ENCODE measurements at places on chromosomes 7 and 10.

DNA sequence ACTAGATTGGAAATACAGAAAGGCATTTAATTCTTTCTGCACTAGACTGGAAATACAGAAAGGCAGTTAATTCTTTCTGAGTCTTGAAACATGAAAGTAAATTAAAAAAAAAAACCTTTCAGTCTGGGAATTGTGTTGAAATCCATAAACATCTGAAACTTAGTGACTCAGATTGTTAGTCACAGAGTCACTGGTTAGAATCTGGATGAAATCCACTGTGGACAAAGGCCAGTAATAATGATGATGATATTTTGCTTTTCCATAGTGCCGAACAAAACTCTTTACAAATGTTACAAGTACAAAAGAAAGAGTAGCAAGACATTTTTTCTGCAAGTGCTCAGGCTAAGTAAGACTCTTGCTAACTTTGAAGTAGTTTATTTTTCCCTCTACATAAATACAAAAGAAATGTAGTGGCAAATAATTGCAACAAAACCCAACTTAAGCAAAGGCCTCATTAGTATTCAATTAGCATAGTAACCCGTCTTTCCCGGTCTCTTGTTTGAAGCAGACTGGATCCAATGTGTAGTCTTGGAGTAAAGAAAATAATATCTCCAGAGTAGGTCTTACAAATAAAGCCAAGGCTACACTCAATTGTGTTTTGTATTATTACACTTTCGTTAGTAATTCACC, 5.8 kb upstream of the PRTFDC1 start:
- DNase-seq: no peak

DNA sequence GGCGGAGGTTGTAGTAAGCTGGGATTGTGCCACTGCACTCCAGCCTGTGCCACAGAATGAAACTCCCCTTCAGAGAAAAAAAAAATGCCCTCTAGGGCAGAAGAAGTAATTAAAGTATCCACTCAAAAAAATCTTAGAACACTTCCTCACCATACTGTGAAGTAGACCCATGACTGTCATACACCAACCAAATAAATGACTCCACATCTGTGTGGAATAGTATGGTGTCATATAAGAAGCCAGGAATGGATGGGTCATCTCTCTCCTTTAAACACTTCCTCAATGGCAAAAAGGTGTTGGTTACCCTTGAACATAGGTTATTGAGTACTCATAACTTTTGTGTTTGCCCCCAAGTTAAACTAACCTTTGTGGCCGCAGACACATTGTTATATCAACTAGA, 48.1 kb upstream of the PCGF5 start:
- no peak for DNase-seq

DNA sequence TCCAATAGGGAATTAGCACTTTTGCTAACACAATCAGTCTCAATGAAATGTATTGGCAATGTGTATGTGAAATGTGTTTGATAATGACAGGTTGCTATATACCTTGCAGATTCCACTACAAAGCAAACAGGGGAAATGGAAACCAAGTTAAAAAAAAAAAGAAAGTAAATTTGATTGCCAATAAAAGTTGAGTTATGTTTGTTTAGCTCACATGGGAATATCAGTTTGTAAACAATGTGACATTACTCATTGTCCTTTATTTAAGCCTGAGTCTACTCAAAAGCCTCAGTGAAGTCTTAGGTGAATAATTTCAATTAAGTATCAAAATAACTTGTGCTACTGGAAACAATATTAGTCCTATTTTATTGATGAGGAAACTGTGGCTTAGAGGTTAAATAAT, 285.2 kb downstream of the CACNA2D1 start:
- DNase-seq: no peak

DNA sequence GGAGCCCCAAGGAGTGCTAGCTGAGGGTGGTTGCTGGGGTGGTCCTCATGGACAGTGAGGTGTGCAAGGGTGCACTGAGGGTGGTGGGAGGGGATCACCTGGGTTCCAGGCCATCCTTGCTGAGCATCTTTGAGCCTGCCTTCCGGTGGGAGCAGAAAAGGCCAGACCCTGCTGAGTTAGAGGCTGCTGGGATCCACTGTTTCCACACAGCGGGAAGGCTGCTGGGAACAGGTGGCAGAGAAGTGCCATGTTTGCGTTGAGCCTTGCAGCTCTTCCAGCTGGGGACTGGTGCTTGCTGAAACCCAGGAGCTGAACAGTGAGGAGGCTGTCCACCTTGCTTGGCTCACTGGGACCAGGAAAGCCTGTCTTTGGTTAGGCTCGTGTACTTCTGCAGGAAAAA, 34.9 kb downstream of the PRF1 start:
- DNase-seq: no peak

DNA sequence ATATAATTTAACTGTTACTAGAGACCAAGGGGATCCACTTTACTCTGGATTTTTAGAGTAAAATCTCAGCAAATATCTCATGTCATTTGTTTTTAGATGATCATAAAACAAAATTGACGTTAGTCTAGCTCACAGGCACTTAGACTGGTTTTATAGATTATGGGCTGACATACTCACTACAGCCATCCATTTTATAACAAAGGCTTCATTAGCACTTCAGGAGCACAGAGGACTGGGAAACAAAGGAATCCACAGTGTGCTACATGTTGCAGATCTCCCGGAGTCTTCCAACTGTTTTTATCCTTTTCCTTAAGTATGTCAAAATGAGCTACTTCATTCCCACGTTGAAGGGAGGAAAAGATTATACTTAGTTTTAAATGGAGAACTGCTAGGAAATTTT, 15.9 kb upstream of the SCRN1 start:
- peak; percentile 40 for DNase-seq

DNA sequence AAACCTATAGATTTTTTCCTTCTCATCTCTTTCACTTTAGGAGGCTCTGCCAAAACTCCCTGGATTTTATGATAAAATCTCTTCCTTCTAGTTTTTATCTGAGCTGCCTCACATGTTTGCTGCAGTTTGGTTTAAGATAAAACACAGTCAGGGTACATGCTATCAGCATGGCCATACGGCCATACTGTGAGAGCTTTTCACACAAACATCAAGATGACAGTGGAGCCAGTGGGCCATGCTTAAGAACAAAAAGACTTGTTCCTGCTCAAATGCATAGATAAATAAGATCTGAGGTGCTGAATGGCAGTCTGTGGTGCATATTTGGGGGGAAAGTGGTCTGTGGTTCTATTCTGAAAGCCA, 91.0 kb downstream of the ELMO1 start:
- DNase-seq: no peak

GRCh38 chr7:46165276-46165675, 244.2 kb upstream of the IGFBP3 start:
- DNase-seq: no peak

- peak; percentile 41 for DNase-seq
Measured at GRCh38 chr7:43456200-43456599, 126.7 kb upstream of the STK17A start.

- peak; percentile 67 for DNase-seq
Measured at GRCh38 chr7:1474736-1475135, 15.5 kb upstream of the MICALL2 start.

GRCh38 chr7:128360359-128360678, 1.2 kb downstream of the PRRT4 start:
- DNase-seq: no peak

DNA sequence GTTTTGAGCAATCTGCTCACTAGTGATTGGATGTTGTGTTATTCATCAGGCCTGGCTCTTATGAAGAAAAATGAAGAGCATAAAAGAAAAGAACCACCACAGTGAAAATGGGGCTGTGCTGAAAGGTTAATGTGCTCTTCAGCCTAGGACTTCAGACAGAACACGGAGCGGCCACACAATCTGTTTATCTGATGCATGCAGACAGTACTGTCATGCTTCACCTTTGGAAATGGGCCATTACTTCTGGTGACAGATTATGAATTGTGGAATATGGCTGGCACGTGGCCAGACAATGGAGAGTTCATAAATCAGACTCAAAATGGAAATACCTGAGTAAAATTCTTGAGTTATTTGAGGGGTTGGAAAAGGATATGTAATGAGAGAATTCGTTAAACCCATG, 86.0 kb upstream of the NOBOX start:
- no peak for DNase-seq

GRCh38 chr10:83991986-83992753, 147.1 kb upstream of the GHITM start:
- peak; percentile 31 for DNase-seq

GRCh38 chr10:70779088-70779487, 6.1 kb downstream of the TBATA start:
- DNase-seq: no peak

- DNase-seq: no peak
Measured at GRCh38 chr10:58585435-58585834, 72.8 kb downstream of the BICC1 start.

GRCh38 chr10:91589015-91589657, 43.7 kb downstream of the PPP1R3C start:
- DNase-seq: no peak

DNA sequence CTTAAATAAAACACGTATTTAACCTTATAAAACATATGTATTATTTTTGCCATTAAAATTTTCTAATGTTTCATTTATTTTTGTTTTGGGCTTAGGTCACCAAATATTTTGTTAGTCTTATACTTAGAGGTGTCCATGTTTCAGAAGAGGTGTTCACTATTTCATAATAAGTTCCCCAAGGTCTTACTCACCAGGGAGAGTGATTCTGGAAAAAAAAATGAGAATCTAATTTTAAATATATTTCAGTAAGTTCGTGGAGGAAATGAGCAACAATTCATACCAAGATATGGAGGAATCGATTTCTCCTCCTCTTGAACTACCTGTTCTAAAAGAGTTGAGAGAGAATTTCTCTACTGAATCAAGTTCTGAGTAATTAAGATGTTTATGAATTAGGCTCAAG, 271.6 kb upstream of the SLC26A5 start:
- DNase-seq: no peak

GRCh38 chr7:155682484-155682883, 38.0 kb downstream of the RBM33 start:
- no peak for DNase-seq

DNA sequence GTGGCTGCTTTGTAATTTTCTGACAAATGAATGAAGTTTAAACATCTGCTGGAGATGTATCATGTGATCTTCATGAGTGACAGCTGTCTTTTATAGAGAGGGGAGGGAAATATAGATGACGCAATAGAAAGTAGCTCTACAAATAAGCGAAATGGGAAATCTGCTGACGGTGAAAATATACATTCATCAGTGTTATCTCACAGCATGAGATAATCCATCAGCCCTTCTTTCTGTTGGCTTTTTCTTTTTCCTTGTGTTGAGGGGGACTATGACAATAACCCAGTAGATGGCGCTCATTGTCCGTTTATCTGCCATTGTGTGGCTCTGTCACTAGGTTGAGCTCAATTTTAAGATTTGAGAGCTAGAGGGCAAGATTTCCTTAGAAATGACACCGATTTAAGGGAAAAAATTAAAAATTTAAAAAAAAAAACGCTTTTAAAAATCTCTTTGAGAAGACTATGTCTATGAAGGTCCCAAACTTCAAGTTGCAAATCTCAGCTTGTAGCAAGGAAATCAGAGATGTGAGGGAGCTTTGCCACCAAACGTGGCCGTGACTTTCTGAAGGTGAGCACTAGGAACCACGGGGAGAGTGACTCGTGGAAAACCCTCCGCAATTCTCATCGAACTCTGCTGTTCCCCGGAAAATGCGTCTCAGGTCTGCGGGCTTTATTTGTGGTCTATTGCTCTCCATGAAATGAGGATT, 114.6 kb upstream of the SFMBT2 start:
- peak; percentile 82 for DNase-seq

GRCh38 chr10:24214762-24215161, 5.8 kb downstream of the KIAA1217 start:
- DNase-seq: no peak

DNA sequence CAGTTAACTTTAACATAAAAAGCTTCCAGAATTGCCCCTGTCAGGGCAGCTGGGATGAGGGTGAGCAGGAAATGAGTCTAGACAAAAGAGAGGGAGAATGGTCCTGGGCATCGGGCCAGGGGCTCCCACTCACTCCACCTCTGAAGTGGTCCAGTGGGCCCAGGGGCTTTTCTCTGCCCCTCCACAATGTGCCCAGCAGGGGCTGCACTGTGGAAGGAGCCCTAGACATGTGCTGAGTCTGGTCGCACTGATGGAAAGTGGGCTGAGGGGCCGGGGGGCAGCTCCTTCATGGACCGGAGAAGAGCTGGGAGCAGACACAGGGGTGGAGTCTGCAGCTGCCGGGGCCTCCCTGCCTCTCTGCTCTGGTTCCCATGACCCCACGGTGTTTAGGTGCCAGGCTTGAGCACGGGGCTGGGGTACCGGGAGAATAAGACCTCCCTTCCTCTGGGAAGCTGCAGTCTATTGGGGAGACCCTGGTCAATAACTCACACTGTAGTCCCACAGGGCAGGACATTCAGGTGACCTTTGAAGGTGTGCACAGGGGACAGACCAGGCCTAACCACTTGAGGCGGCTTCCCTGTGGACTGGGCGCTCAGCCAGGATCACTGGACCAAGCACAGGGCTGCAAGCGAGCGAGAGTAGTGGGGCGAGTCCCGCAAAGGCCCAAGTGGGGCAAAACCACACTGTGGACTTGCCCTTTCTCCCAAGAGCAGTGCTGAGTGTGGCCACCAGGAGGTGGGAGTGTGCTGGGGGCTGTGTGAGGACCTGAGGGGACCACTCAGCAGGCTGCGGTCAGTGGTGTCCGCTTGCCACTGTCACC, 6.1 kb downstream of the ADCY1 start:
- DNase-seq: peak; percentile 81

DNA sequence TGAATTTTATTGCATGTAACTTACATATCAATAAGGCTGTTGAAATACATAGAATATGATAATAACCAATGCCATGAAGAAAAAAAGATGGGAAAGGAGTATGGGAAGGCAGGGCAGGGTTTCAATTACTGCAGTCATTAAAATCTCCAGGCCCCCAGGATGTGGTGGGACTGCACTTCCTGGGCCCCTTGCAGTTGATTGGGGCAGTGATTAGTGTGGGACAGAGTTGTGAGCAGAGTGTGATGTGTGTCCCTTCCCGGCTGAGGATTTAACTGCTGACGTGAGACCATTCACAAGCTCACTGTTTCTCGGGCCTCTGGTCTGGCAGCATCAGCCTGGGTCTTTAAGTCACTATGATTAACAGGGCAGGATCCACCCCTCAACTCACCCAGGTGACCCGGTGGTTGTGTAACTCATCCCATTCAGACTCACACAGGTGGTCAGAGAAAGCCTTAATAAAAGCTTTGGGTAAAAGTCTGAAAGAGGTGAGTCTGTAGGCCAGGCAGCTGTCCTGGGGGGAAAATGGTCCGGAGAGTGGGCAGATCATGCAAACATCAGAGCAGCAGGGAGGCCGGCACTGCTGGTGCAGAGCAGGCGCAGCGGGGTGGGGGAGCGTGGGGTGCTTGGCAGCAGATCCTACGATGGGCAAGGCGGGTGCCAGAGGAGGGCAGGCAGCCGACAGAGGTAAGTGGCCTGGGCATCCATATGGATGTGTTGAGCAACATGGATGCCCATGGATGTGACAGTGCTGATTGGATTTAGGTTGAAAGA, 36.3 kb upstream of the WDFY4 start:
- DNase-seq: peak; percentile 33
